ENCODE measurements at places on chromosomes 2 and 18. TPM values are rescaled to one million over a fixed set of nuclear protein-coding genes. Genes with fewer than 3 reads are reported as not detected.
A peak's percentile ranks its signal among the peaks of the same experiment; 100 is the strongest.

The CCDC141 gene
- total RNA-seq, result 0.18 TPM

The DCC gene
- total RNA-seq, result 2.0 TPM

The CHN1 gene
- 23.9 TPM for total RNA-seq

The KCNS3 gene
- 1.7 TPM for total RNA-seq

The ACTG2 gene
- 540 TPM for total RNA-seq

The INHBB gene
- 7.1 TPM for total RNA-seq

The SERPINB12 gene
- not detected for total RNA-seq

The TRIP12 gene
- total RNA-seq, result 379 TPM

The MLPH gene
- total RNA-seq, result 14.2 TPM

The CFC1B gene
- not detected for total RNA-seq

DNA sequence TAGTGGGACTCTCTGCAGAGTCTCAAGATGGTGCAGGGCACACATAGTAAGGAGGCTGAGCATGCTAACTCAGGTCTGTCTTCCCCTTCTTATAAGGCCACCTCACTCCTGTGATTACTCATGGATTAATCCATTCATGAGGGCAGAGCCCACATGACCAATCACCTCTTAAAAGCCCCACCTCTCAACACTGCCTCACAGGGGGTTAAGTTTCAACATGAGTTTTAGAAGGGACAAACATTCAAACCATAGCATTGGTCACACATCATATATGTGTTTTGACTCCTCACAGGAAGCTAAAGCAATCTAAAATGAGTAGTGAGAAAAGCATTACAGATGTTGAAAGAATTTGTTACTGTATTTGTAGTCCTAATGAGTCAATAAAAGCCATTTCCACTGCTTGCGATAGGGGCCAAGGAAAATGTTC is 57.5 kb downstream of the DTNA start:
- DNase-seq, result peak; percentile 89
- peak overlapping the region; percentile 93 for H3K27ac ChIP-seq
- H3K4me3 ChIP-seq, result no peak overlapping the region
- no peaks in the 10 kb centered on the region for H3K27me3 ChIP-seq
- H3K36me3 ChIP-seq, result no peaks in the 10 kb centered on the region
- H3K4me1 ChIP-seq, result peaks cover 15% of the 10 kb centered on the region

GRCh38 chr2:112724591-112725525 is 4.0 kb downstream of the NT5DC4 start:
- H3K4me1 ChIP-seq, result peaks cover 5% of the 10 kb centered on the region
- H3K27ac ChIP-seq, result no peak overlapping the region
- H3K27me3 ChIP-seq, result no peaks in the 10 kb centered on the region
- no peak overlapping the region for H3K4me3 ChIP-seq

DNA sequence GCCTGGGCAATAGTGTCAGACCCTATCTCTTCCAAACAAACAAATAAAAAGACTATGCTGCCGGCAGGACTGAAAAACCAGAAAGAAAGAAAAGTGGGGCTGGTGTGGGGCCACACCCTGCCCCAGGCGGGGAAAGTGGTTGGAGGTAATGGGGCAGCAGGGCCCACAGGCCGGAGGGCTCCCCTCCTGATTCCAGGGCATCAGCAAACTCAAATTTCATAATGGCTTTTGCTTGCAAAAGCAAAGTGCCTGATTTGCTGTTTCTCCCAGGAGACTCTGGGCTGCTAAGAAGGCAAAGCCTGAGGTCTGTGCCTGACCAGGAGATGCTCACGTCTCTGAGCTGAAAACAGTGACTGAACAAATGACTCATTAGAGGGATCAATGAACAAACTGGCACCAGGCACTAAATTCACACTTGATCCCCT is 121.9 kb downstream of the HDAC4 start:
- H3K27ac ChIP-seq, result no peak overlapping the region
- DNase-seq, result peak; percentile 36
- peaks cover 37% of the 10 kb centered on the region for H3K4me1 ChIP-seq
- H3K4me3 ChIP-seq, result no peak overlapping the region
- no peaks in the 10 kb centered on the region for H3K27me3 ChIP-seq

- no peak overlapping the region for H3K27ac ChIP-seq
- H3K27me3 ChIP-seq, result no peaks in the 10 kb centered on the region
- H3K4me3 ChIP-seq, result no peak overlapping the region
- H3K36me3 ChIP-seq, result no peaks in the 10 kb centered on the region
- H3K4me1 ChIP-seq, result peaks cover 9% of the 10 kb centered on the region
Measured at GRCh38 chr18:67735506-67735905, 219.0 kb upstream of the DSEL start.

- no peak overlapping the region for H3K4me3 ChIP-seq
- no peaks in the 10 kb centered on the region for H3K4me1 ChIP-seq
- H3K36me3 ChIP-seq, result no peaks in the 10 kb centered on the region
- DNase-seq, result peak; percentile 6
- H3K27me3 ChIP-seq, result no peaks in the 10 kb centered on the region
Measured at GRCh38 chr2:84776011-84776410, 104.9 kb downstream of the TRABD2A start.

GRCh38 chr2:172108587-172108930 is 5.9 kb upstream of the DLX2 start:
- no peak overlapping the region for H3K27ac ChIP-seq
- H3K27me3 ChIP-seq, result peaks cover 35% of the 10 kb centered on the region
- no peak for DNase-seq

GRCh38 chr2:233673896-233674295 is 2.2 kb downstream of the UGT1A9 start:
- peaks cover 4% of the 10 kb centered on the region for H3K4me1 ChIP-seq
- H3K27ac ChIP-seq, result no peak overlapping the region
- no peaks in the 10 kb centered on the region for H3K36me3 ChIP-seq
- H3K4me3 ChIP-seq, result no peak overlapping the region
- DNase-seq, result no peak

DNA sequence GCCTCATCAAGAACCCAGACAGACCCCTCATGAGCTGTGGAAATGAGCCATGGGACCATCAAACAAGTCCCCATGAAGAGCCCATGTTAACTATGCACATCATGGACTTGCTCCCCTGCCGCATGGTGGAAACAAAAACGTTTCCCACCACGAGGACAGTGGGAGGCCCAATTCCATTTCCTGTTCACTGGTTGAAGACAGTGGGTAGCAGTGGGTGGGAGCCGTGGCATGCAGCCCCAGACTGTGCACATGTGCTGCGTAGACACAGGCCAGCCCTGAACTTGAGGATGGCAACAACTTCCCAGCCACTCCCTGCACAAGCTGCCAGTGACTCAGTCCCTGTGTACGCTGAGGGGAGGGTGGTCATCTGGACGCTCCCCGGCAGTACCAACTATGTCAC is 108.4 kb upstream of the LMAN1 start:
- H3K4me3 ChIP-seq, result no peak overlapping the region
- H3K27ac ChIP-seq, result no peak overlapping the region
- H3K36me3 ChIP-seq, result no peaks in the 10 kb centered on the region
- no peak for DNase-seq
- H3K4me1 ChIP-seq, result no peaks in the 10 kb centered on the region

- H3K4me3 ChIP-seq, result no peak overlapping the region
- DNase-seq, result no peak
- H3K27me3 ChIP-seq, result no peaks in the 10 kb centered on the region
- H3K27ac ChIP-seq, result no peak overlapping the region
- peaks cover 30% of the 10 kb centered on the region for H3K4me1 ChIP-seq
- H3K36me3 ChIP-seq, result no peaks in the 10 kb centered on the region
Measured at GRCh38 chr2:137966043-137966442, 1.8 kb downstream of the HNMT start.

- H3K36me3 ChIP-seq, result no peaks in the 10 kb centered on the region
- H3K4me3 ChIP-seq, result no peak overlapping the region
- peak; percentile 61 for DNase-seq
- H3K4me1 ChIP-seq, result peaks cover 23% of the 10 kb centered on the region
Measured at GRCh38 chr2:106972782-106973181, 86.8 kb upstream of the ST6GAL2 start.

DNA sequence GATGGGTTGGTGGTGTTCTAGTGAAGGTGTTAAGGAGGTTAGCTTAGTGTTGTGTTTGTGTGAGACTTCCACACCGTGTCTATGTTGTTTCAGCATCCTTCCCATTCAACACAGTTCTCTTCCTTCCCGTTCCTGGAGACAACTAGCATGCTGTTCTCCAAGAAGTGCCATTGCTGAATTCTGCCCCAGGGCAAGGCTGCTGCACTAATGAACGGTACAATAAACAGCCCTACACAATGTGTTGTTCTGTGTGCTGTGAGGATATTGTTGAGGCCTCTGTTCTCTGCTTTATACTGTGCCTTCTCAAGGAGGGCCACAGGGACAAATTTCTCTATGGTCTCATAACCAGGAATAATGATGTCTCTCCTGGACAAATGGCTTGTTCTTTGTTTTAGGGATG is 39.8 kb upstream of the ZEB2 start:
- H3K36me3 ChIP-seq, result no peaks in the 10 kb centered on the region
- H3K27ac ChIP-seq, result no peak overlapping the region
- no peaks in the 10 kb centered on the region for H3K27me3 ChIP-seq
- no peak overlapping the region for H3K4me3 ChIP-seq
- no peaks in the 10 kb centered on the region for H3K4me1 ChIP-seq
- DNase-seq, result no peak

- no peak overlapping the region for H3K4me3 ChIP-seq
- H3K27me3 ChIP-seq, result no peaks in the 10 kb centered on the region
- no peaks in the 10 kb centered on the region for H3K36me3 ChIP-seq
- H3K4me1 ChIP-seq, result peaks cover 9% of the 10 kb centered on the region
- H3K27ac ChIP-seq, result no peak overlapping the region
Measured at GRCh38 chr2:161130354-161130753, 29.9 kb upstream of the TANK start.

- H3K4me3 ChIP-seq, result no peak overlapping the region
- peaks cover 9% of the 10 kb centered on the region for H3K4me1 ChIP-seq
- H3K27ac ChIP-seq, result no peak overlapping the region
Measured at GRCh38 chr2:108612153-108612513, 77.9 kb downstream of the LIMS1 start.

DNA sequence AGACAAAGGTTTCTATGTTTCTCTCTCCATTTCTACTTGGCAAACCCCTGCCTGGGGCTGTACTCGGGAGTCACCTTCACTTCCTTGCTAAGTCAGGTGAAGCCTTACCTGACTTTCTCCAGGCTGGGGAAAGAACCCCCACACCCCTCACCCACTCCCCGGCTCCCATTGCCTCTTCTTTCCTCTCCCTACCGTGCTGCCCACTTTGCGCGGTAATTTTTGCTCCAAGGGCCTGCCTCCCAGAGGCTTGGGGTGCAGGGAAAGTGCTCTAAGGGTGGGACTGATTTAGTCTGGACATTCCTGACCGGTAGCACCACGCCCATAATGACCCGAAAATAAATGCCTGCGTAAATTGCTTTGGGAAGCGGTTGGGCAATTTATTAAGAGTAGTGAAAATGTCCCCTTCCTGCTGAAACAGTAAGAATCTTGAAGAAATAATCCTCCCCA is 49.1 kb upstream of the ATP6V1B1 start:
- no peak overlapping the region for H3K27ac ChIP-seq
- H3K4me1 ChIP-seq, result peaks cover 4% of the 10 kb centered on the region
- H3K4me3 ChIP-seq, result no peak overlapping the region
- peaks cover 88% of the 10 kb centered on the region for H3K27me3 ChIP-seq
- DNase-seq, result no peak
- no peaks in the 10 kb centered on the region for H3K36me3 ChIP-seq

DNA sequence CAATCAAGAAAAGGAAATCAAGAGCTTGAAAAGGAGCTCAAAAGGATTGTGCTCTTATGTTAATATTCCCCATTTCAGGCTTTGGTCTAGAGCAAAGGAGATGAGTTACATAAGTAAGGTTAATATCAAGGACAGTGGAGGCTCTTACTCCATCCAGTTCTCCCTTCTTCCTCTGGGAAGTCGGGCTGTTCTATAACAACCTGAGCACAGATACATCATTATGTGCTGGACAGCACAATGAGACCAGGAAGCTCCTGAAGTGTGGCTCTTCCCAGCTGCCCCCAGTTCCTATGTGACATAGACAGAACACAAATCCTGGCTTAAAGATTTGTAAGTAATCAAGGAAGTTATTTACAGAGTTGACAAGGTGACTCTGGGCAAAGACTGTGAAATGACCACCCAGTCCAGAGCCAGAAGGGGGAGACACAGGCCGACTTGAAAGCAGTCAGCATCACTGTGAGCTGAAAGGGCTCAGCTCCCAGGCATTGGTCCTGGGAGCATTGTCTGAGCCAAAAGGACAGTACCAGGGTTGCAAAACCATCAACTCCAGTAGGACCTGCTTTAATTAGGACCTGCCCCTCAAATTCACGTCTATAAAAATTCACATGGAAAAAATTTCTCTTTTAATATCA is 917.6 kb upstream of the ACVR2A start:
- H3K36me3 ChIP-seq, result no peaks in the 10 kb centered on the region
- H3K4me1 ChIP-seq, result no peaks in the 10 kb centered on the region
- H3K27me3 ChIP-seq, result no peaks in the 10 kb centered on the region
- no peak overlapping the region for H3K27ac ChIP-seq
- DNase-seq, result peak; percentile 30
- H3K4me3 ChIP-seq, result no peak overlapping the region

DNA sequence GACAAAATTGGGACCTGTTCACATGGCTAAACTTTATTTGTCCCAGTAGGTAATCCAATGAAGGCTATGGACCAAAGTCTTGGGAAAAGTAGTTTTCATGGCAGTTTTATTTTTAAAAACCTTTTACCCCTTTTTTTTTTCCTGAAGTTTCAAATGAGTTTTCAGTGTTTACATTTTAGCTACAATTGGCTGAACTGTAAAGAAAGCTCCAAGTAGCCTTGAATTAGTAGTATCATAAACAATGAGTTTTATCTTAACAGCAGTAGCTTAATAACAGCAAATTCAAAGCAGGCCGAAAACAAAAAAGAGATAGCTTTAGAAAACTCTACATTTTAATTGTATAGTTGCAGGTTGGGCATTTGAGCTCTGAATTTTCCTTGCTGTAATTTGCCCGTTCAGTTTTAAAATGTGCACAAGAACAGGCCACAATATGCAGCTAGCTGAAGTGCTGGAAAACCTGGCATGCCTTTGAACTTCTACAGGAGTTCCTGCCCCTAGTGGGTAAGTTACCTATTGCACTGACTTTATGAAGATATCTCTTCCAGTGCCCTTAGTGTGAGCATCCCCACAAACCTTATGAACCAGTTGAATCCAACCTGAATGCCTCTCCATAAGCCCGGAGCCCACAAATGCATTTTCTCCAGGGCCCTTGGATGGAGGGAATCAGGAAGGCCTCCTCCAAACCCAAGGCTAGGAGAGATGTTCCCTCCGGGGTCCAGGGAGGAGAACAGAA is 106.7 kb downstream of the XRCC5 start:
- no peak overlapping the region for H3K27ac ChIP-seq
- no peak overlapping the region for H3K4me3 ChIP-seq
- H3K36me3 ChIP-seq, result peaks cover 5% of the 10 kb centered on the region
- peaks cover 24% of the 10 kb centered on the region for H3K4me1 ChIP-seq
- H3K27me3 ChIP-seq, result no peaks in the 10 kb centered on the region
- no peak for DNase-seq

DNA sequence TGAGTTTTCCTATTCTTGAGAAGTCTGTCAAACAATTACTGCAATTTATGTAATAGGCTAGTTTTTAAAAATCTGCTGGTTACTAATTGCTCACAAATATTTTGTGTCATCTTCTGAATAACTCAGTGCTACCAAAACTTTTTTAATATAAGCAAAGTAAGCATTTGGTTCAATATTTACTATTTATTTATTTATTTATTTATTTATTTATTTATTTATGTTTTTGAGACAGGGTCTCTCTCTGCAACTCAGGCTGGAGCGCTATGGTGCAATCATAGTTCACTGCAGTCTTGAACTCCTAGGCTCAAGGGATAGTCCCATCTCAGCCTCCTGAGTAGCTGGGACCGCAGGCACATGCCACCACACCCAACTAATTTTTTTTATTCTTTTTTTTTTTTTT is 60.4 kb upstream of the CDH20 start:
- H3K36me3 ChIP-seq, result no peaks in the 10 kb centered on the region
- H3K4me3 ChIP-seq, result no peak overlapping the region
- H3K4me1 ChIP-seq, result no peaks in the 10 kb centered on the region
- no peak overlapping the region for H3K27ac ChIP-seq
- no peak for DNase-seq
- H3K27me3 ChIP-seq, result no peaks in the 10 kb centered on the region

GRCh38 chr2:101627285-101628029 is 70.0 kb upstream of the MAP4K4 start:
- DNase-seq, result no peak
- H3K27me3 ChIP-seq, result no peaks in the 10 kb centered on the region
- no peaks in the 10 kb centered on the region for H3K36me3 ChIP-seq

Measured in astrocyte (in vitro differentiated cells and primary cell).